ENCODE measurements at places on chromosomes 1 and 21. TPM values are rescaled to one million over a fixed set of nuclear protein-coding genes. Genes with fewer than 3 reads are reported as not detected.

DNA sequence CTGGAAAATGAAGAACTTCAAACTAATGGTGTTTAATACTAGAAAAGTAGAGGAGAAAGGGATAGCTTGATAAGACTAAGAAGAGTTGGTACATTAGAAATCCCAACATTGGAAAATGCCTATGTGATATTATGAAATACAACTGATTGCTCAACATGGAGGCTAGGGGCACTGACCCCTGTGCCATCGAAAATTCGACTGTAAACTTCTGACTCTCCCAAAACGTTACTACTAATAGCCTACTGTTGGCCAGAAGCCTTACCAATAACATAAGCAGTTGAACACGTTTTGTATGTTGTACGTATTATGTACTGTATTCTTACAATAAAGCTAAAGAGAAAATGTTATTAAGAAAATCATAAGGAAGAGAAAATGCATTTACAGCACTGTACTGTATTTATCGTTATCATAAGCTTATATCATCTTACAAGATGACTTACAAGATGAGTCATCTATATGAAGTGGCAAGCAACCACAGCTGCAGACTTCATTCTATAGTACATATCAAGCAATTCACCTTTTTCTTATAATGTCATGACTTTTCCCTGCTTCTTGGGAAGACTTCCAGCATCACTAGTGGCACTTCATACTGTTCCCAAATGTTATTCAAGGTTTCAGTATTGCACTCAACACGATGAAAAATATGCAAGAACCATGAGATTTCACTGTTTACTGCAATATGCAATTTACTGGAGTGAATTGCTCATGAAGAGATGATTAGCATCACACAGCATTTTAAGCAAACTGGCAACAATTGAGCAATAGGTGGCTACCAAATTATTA, 12.9 kb upstream of the CTSK start:
- no peak for DNase-seq

Gene RORC
- total RNA-seq = 59.2 TPM

DNA sequence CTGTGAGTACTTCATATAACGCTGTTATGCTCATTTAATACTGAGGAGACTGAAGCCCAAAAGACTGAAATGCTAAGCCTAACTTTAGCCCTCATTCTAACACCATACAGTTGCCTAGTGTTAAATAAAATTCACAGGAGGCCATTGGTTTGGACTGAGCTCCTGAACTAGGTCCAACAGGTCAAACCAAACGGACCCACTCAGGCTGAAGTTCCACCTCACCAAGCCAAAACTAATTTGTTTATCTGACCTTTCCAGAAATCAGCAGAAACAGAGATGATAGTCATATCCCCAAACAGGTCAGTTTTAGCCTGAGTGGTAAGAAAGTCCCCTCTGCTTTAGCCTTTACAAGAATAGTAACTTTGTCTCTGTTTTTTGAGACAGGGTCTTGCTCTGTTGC, 311.3 kb upstream of the ZP4 start:
- no peak for DNase-seq

Gene PADI3
- total RNA-seq = not detected

- no peak for DNase-seq
These were observed 32.1 kb downstream of the TLR5 start for GRCh38 chr1:223110952-223111351.

GRCh38 chr1:26289158-26290059, 9.5 kb downstream of the SH3BGRL3 start:
- no peak for DNase-seq

Gene SLX9
- total RNA-seq = 7.5 TPM

GRCh38 chr1:46772571-46772970, 26.3 kb upstream of the CYP4B1 start:
- DNase-seq = no peak

Gene KRTAP19-1
- total RNA-seq = not detected
